ENCODE measurements at places on chromosomes 7 and 10.

GRCh38 chr7:37993060-37993501 lies 72.6 kb downstream of the EPDR1 start:
- no peak for DNase-seq

- DNase-seq: no peak
These were observed 38.2 kb downstream of the MDH2 start for GRCh38 chr7:76086070-76086469.

DNA sequence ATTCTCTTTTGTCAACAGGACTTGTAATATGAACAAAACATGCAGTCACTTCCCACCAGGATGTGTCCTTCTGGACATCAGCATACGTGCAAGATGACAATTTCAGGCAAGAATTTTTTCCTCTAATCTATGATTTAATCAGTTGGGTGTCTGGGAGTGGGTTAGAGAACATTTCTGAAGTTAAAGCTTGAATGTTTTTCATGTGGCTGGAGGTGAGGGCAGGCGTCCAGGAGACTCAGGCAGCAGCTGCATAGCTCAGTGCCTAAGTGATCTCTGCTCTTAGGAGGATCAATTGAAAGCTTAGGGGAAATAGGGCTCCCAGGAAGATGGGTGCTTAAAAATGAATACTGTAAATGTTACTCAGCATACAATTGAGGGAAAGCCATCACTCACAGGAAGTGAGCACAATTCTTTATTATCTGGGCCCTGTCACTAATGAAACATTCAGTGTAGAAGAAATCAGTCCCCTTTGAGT lies 457.6 kb upstream of the KLF6 start:
- peak; percentile 80 for DNase-seq

GRCh38 chr7:125648543-125648942 lies 718.9 kb upstream of the POT1 start:
- no peak for DNase-seq

DNA sequence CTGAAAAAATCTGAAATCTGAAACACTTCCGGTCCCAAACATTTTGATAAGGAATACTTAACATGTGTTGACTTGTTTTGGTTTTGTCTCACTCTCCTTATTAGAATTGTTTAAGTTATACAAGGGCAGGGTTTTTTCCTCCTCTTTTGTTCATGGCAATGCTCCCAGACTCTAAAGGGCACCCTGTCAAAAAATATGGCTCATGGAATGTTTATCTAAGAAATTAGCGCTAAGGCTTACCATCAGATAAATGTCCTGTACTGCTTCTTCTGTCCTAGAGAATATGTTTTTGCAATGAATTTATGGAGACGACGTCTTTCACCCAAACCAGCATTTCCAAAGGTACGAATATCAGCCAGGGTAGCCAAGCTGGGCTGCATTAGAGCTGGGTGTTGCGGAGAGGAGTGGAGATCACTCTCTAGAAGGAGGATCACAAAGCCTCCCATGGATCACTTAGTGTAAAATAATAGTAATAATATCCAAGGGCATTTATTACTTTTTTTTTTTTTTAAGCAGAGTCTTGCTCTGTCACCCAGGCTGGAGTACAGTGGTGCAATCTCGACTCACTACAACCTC lies 46.8 kb downstream of the ERLIN1 start:
- peak; percentile 58 for DNase-seq

DNA sequence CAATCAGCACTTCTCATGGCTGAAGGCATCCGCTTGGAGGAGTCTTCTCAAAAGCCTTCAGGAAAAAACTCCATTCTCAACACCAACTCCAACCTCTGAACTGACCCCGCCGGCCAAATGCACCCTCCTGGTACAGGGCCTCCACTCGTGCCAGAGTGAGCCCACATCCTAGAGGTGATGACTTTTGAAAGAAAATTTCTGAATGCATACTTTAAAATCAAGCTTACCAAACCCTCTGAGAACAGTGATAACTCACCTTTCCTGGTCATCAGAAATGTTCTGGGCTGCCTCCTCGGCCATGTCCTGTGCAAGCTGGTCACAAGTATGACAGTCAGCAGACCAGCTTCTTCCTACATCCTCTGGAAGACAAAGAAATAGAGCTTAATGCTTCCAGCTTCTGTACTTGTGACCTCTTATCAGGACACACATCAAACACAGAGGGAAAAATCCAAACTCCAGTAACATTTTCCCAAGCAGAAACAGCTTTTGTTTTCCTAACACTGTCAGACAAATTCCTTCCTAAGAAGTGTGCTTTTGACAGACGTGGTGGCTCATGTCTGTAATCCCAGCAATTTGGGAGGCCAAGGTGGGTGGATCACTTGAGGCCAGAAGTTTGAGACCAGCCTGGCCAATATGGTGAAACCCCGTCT lies at the start of gene PKD1L1:
Gene PKD1L1 (minus strand): TSS at position 326 of the 650 bp plus-strand sequence. CDS start 26 bp downstream, at position 300.
- no peak for DNase-seq

DNA sequence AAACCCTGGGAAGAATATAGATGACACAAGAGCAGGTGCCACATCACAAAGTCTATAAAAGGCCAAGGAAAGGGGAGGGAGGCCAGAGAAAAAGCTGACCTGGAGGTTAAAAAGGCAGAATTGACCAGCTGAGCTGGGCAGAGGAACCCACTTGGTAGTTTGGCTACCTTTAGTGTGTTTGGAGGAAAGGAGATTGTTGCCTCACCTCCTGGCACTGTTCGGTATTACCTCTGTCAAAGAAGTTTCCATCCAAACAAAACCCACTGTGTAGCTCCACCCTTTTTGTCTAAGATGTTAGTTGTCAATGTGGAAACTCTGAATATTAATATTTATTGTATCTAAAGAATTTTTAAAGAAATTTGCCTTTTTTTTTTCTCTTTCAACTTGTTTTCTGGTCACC lies 23.4 kb downstream of the ENTPD7 start:
- DNase-seq: no peak

- no peak for DNase-seq
These were observed 139.5 kb downstream of the IDE start for GRCh38 chr10:92434385-92434784.

DNA sequence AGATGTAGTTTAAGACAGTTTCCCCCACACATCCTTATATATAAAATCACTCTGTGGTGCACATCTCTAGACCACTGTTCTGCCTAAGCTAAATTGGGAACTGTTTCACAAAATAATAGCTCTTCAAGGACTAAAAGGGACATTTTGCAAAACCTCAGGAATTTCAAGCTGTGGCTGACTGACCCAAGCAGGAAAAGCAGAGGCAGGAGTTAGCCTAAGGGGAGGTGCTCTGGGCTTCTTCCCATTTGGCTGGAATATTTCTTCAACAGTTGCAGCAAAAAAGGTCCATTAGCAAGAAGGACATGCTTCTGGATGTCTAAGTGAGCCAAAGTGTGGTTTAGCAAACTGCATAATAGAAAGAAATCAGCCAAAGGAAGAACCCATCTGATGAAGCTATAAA lies 551.2 kb upstream of the ANKRD30A start:
- DNase-seq: peak; percentile 38

DNA sequence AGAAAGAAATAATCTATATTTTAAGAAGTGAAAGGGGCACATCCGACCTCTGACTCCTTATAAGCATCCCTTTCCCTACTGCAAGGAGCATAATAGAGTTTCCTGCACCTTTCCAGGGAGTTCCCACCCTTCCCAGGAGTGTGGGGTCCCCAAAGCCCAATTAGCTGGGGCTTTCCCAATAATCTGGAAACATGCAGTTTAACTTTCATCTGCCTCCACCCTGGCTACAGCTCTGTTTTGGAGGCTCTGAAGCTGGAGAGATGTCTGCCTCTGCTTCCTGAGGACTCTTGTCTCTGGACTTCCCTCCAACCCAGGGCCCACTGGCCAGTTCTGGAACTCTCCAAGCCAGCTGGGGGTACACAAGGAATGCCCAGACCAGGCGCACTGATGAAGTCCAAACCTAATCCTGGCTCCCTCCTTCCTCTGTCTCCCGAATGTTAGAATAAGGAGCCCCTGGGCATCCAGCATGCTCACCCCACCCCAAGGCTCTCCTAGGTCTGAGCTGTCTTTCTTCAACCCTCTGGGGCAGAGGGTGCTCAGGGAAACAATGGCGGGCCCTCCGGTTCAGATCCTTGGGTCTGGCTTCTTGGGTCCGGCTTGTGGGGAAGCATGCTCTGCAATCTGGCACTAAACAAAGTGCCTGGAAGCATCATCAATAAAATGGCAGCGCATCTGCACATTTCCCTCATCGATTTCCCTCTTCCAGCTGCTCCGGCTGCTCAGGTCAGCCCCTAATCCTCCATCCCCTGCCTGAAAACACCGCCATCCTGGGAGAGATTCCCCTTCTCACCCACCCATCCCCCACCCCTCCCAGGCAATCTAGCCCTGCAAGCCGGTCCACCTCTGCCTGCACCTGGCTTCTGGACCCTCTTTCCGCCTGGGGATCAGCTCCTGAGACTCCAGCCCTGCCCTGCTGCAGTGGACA lies 13.3 kb downstream of the HOXA4 start:
- DNase-seq: no peak

DNA sequence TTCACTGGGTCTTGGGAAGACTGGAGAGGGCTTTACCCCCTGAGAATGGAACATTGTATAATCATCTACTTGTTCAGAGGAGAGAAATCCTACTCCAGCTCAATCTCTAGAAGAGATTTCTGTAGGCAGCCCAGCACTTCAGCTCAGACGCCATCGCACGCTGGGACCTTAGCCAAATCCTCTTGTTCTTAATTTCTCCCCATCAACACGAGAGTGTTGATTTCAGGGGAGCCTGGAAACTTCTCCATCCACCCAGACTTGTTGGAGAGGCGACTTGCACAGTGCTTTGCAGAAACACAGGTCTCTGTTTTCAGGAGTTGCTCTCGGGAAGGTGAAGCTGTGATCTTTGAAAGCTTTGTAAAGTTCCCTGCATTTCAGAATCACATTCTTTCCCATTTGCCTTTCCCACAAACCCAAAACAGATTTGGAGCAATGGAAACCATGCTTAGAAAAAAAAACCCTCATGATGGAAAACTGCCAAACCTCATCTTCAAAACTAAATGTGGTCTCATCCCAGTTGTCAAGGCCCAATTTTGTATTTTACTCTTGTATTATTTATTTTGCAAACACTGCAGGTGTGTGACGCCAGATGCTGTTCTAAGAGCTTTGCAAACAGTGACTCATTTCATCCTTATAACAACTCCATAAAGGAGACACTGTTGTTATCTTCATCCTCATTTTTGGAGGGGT lies 60.9 kb downstream of the CALML3 start:
- DNase-seq: no peak

GRCh38 chr10:77711683-77712049 lies 74.1 kb upstream of the KCNMA1 start:
- no peak for DNase-seq

- no peak for DNase-seq
These were observed 30.8 kb upstream of the CACNB2 start for GRCh38 chr10:18109341-18109870.

GRCh38 chr7:95781961-95782586 lies 9.7 kb downstream of the DYNC1I1 start:
- no peak for DNase-seq

DNA sequence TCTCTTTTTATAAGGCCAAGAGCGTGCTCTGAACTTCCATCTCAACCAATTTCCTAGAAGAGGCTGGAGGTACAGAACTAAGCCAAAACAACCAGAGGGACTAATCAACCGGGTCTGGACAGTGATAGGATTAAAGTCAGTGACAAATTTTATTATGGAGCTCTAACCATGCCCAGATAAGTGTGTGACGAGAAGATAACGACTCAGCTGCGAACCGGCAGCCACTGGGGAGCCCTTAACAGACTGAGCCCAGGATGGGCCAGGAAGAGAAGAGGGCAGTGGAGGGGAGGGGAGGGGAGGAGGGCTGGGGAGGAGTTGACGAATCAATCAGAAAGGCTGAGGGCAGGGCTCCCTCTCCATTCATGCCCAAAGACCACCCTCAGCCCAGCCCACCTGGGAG lies 119.9 kb downstream of the PLXNA4 start:
- DNase-seq: no peak

- no peak for DNase-seq
These were observed 378.5 kb downstream of the DNAJB6 start for GRCh38 chr7:157715071-157715937.

DNA sequence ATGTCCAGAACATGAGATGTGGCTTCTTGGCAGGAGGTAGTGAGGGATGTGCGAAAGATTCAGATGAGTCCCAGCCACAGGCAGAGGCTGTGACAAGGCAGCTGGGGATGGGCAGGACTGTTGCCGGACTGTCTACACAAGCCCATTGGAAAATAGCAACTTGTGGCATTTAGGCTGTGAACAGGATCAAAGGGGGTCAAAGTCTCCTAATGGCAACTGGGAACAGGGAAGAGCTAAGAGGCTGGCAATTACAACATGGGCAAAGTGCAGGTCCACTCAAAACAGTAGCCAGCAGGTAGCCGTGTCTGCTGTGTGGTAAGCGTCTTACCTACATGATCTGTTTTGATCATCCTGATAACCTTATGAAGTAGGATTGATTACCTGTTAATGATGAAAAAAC lies 254.2 kb upstream of the ZNF32 start:
- no peak for DNase-seq

DNA sequence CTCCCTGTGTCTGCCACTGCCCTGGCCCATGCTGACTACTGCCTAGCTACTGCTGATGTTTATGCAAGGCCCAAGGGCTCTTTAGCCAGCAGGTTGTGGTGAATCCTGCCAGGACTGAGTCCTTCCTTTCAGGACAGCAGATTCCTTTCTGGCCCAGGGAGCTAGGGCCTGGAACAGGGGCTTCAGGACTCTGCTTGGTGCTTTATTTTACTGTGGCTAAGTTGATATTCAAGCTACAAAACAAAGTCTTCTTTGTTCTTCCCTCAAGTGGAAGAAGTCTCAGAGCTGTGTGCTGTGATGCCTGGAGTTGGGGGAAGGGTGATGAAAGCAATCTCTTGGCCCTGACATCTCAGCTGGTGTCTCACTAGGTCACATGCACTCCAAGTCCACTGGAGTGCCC lies 66.2 kb upstream of the NME8 start:
- no peak for DNase-seq

GRCh38 chr7:44395067-44395466 lies 69.7 kb upstream of the CAMK2B start:
- DNase-seq: no peak

- DNase-seq: no peak
These were observed 13.4 kb upstream of the EBLN1 start for GRCh38 chr10:22231260-22231659.

DNA sequence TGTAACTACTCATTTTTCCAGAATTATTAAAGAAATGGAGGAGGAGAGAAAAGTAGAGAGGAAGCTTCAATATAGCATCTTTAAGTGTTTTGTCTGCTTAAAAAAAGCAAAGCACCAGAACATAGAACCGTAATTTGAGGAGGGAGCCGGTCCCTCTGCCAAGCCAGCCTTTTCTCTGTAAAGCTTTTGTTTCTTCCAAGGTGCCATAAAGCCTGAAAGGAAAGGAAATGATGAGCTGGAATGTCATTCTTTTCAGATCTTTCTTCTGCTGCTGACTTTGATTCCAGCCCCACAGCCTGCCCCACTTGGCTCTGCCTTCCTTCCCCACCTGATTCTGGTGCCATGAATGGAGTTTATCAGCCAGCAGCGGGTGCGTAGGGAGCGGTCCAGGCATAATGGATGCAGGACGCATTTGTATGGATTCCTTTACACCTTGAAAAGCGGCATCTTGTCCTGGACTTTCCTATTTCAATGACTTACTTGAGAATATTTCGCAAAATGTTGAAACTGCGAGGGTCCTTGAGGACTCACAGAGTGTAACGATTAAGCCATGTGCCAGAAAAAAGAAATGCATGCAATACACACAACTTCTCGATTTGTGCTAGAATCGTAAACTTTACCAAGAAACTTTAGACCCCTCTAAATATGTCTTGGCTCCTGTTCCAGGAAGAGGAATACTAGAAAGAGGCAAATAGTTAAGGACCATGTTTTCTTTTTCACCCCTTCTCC lies 569.5 kb upstream of the MGMT start:
- no peak for DNase-seq

Measured in adipocyte (in vitro differentiated cells).